ENCODE measurements at places on chromosomes 2 and 18.

DNA sequence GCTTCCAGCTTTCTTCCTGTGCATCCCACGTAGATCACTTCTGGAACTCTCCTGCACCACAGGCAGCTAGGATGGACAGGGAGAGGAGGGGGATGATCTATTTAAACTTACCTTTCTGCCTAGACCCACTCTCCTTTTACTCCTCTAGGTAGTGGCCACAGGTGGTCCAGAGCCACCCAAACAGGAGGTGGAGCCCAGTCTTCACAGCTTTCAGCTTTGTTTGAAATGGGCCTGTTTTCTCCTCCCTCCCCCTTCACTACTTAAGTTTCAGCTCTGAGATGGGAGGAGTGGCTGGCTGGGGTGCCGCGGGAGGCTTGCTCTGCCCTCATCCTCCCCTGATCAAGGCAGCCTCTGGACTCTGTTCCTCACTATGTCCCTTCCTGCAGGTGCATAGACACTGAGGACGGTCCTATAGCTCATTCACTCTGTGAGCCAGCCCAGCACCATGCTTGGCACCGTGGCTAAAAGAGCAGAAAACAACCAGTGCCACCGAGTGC, 12.6 kb upstream of the CELF4 start:
- no peak for DNase-seq

- DNase-seq = peak; percentile 71
Observed at GRCh38 chr2:74553892-74554819, at the start of the genes DOK1 and LOXL3. Gene DOK1 (plus strand): TSS chr2:74554720. CDS start chr2:74554755, 35 bp downstream. Gene LOXL3 (minus strand): TSS chr2:74553942. CDS start chr2:74552634, 1,308 bp downstream.

DNA sequence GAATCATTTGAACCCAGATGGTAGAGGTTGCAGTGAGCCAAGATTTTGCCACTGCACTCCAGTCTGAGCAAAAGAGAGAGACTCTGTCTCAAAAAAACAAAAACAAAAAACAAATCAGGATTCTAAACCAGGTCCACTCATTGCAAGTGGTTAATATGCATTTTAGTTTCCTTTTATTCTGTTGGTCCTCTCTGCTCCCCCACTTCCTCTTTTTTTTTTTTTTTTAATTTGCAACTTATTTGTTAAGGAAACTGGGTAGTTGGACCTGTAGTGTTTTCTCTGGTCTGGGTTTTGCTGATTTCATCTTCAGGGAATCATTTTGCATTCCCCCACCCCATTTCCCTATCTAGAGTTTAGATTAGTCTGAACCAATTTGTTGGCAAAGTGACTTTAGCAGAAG, 14.0 kb downstream of the FER1L5 start:
- DNase-seq = no peak

GRCh38 chr2:140596447-140596846, 1534.4 kb downstream of the LRP1B start:
- DNase-seq = no peak

GRCh38 chr18:8960740-8961657, 141.5 kb upstream of the NDUFV2 start:
- DNase-seq = no peak

- DNase-seq = no peak
Observed at GRCh38 chr2:10614939-10615338, 74.8 kb downstream of the NOL10 start.

DNA sequence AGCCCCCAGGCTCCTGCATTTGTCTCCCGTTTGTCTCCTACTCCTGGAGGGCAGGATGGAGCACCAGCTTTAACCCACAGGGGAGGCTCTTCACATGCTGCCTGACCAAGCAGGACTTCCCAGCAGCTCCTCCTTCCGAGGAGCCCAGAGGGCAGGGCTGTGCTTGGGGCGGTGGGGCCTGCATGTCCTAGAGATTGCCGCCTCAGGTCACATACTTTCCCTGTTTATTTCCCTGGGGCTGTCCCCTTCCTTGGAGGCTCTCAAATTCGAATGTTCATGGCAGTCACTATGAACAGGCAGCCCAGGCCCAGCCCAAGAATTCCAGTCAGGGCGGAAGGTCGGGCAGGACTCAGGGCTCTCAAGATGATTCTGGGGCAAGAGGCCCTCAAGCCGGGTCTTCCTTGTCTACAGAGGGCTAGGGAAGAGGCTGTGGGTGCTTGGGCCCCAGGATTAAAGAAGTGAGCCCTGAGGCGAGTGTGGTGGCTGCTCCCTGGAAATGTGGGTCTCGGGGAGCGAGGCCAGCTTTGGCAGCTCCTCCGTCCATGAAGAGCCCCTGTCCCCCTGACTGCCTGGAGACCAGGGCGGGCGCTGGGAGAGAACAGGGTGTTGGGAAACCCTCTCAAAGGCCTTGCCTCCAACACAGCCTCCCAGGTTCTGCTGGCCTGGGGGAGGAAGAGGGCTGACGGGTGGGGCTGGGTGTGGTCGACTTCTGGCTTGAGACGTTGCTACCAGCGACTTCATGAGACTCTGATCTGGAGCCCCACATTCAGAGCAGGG, 48.9 kb upstream of the HPCAL1 start:
- no peak for DNase-seq

DNA sequence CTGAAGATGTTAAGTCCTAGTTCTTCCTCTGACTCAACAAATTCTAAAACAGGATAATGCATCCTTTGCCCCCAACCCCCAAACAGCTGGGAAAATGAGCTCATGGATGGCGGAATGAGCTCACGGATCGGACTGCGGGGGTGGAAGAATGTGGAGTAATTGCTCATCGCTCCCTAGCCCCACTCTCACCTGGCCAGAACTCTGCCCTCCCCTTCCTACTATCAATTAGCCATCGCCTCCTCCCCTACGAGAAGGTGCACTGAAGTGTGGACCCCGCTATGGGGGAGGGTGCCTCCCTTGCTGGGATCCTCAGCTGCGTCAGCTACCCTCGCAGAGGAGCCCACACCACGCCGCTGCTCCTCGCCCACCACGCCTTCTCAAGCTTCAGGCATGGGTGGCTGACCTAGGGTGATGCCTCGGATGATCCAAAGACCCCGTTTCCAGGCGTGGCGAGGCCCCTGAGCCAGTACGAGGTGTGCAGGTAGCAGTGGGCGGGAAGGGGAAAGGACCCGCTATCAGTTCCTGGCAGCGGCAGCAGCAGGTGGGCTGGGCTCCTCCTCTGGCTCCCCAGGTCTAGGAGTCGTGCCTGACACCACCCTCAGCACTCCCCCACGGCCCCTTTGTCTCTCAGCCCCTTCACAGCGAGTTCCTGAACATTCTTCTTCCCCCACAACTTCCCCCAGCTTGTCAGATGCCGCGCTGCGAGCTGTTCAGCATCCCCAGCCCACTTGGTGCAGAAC, 82.1 kb upstream of the POMC start:
- DNase-seq = no peak

DNA sequence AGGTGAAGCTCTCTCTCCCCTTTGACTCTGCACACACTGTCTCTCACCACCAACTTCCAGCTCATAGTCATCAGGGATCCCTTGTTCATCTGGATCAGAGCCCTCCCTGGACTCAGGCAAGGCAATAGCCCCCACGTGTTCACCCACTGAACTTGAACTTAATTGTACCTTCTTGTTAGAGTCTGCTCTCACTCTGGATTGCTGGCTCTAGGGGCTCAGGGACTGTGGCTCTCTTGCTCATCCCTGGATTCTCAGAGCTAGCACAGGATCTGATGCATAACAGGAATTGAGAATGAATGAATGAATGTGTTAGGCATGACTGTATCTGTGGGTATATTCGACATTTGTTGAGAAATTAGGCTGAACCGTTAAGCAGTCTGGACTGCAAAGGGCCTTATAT, 16.7 kb upstream of the ASAP2 start:
- no peak for DNase-seq

- no peak for DNase-seq
Observed at GRCh38 chr2:86453836-86454235, 12.7 kb downstream of the KDM3A start.

DNA sequence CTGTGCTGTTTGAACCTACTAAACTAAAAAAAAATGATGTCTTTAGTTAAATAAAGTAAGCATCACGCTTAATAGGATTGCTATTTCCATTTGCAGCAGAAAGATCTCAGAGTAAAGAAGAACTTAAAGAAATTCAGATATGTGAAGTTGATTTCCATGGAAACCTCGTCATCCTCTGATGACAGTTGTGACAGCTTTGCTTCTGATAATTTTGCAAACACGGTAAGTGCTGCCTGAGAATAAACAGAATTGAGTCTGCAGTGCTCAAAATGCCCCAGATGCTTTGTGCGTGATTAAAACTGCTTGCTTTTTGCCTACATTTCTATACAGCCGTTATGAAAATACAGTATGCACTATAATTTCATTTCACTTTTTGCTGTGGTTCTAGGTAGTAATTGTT, 3.9 kb downstream of the CDCA7 start:
- no peak for DNase-seq

- DNase-seq = no peak
Observed at GRCh38 chr18:22694954-22695353, 238.2 kb upstream of the RBBP8 start.

GRCh38 chr2:132774189-132774588, 104.2 kb upstream of the LYPD1 start:
- DNase-seq = no peak

- DNase-seq = no peak
Observed at GRCh38 chr18:23837591-23837990, 148.3 kb downstream of the LAMA3 start.

- no peak for DNase-seq
Observed at GRCh38 chr18:71021030-71021362, 732.2 kb downstream of the SOCS6 start.

GRCh38 chr18:49645841-49646351, 84.0 kb downstream of the LIPG start:
- DNase-seq = no peak

- no peak for DNase-seq
Observed at GRCh38 chr18:10543277-10543676, 17.4 kb downstream of the NAPG start.

- peak; percentile 84 for DNase-seq
Observed at GRCh38 chr2:23926750-23927571, at the start of gene ATAD2B. Gene ATAD2B (minus strand): TSS chr2:23927123. CDS start chr2:23926770, 353 bp downstream.

GRCh38 chr18:29188760-29189159, 1011.8 kb upstream of the CDH2 start:
- no peak for DNase-seq

- DNase-seq = no peak
Observed at GRCh38 chr2:182616471-182617393, 99.3 kb upstream of the DNAJC10 start.

DNA sequence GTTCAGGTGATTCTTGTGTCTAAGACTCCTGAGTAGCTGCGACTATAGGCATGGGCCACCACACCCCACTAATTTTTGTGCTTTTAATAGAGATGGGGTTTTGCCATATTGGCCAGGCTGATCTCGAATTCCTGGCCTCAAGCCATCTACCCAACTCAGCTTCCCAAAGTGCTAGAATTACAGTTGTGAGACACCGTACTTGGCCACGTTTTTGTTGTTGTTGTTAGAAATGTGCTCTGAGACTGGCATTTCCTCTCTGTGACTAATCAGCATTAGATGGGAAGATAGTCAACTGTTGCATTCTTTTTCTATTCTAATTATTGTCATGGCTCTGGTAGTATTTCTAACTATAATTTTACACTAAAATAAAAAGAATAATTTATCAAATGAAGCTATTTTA, 191.7 kb downstream of the CAMKMT start:
- no peak for DNase-seq

DNA sequence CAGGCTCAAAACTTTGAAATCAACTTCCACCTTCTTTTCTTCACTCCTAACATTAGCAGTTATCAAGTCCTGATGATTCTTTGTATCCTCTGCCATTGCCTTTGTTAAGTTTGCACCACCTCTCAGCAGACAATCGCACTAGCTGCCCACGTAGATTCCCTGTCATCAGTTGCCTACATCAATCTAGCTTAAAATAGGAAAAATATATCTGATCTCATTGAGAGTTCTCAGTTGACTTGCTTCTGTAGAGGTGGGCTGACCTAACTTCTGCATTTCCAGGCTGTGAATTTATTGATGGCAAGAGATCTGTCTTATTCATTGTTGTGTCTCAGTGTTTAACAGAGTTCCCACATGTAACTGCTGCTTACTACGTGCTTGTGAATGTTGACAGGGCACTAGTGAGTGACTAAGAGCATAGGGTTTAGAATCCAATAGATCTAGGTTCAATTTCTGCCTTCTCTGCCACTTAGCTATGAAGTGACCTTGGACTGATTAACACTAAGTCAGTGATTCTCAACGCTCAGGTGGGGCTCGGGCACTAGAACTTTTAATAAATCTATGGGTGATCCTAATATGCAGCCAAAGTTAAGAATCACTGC, 3.7 kb upstream of the INSIG2 start:
- DNase-seq = no peak

GRCh38 chr18:29062921-29063320, 886.0 kb upstream of the CDH2 start:
- no peak for DNase-seq

DNA sequence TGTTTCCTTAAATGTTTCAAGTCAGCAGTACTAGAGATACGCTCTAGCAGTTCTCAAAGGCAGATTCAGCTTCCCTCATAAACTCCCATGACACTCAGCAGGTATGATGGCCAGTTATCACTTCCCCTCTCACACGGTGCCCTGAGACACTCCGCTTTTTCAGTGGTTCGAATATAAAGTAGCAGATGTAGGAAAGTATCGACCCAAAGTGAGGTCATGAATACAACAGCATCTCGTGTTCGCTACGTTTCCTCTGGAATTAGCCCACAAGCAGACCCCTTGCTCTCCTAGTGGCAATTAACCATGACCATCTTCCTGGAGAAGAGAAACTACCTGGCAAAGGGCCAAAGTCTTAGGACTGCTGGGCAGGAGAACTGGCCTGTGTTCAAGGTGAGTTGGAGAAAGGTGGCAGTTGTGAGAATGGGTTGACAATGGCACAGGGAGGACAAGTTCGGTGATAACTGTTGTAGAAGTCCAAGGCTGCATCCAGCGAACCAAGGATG, 9.3 kb upstream of the AGBL5 start:
- DNase-seq = no peak

- no peak for DNase-seq
Observed at GRCh38 chr2:165777522-165778186, 16.4 kb downstream of the GALNT3 start.

DNA sequence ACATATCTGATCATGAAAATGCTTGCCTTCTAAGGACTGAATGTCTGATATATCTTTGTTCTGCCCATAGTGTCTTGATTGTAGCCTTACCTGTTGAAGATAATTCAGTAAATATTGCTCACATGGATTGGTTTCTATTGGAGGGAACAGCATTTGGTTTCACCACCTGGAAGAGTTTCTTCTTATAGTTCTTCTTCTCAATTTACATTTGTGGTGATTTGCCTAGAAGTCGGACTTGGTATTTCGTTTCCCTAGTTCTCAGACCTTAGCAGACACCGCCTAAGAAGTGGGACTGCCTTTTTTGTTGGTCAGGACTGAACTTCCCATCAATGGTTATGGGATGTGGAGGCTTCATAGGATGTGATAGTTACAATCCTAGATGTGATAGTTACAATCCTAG, 20.2 kb downstream of the MGAT5 start:
- DNase-seq = no peak

- DNase-seq = no peak
Observed at GRCh38 chr18:37729716-37730115, 164.1 kb upstream of the CELF4 start.

- no peak for DNase-seq
Observed at GRCh38 chr18:13366541-13366940, 148.0 kb downstream of the LDLRAD4 start.
